Ureter (tissue), 1 donor: ENCODE measurements at places on chromosomes 12 and 14. TPM values are rescaled to one million over a fixed set of nuclear protein-coding genes. Genes with fewer than 3 reads are reported as not detected.

Gene CMTM5
- total RNA-seq: 1.1 TPM

Gene KRT83
- not detected for total RNA-seq

Gene RHEBL1
- not detected for total RNA-seq

Gene SLC6A13
- not detected for total RNA-seq

Gene TPCN1
- total RNA-seq: 133 TPM

Gene CEBPE
- not detected for total RNA-seq

Gene YARS2
- 25.8 TPM for total RNA-seq

Gene PPFIA2
- 18.5 TPM for total RNA-seq

Gene DDHD1
- total RNA-seq: 34.1 TPM

Gene TAS2R46
- 5.4 TPM for total RNA-seq

Gene GLT1D1
- total RNA-seq: 0.94 TPM

Gene KRT2
- not detected for total RNA-seq

Gene GPR135
- total RNA-seq: 6.5 TPM

Gene CRIP1
- total RNA-seq: 127 TPM

Gene ERP27
- 122 TPM for total RNA-seq

- DNase-seq: no peak
Observed at GRCh38 chr14:68561531-68562007, 231.3 kb downstream of the ZFP36L1 start.

DNA sequence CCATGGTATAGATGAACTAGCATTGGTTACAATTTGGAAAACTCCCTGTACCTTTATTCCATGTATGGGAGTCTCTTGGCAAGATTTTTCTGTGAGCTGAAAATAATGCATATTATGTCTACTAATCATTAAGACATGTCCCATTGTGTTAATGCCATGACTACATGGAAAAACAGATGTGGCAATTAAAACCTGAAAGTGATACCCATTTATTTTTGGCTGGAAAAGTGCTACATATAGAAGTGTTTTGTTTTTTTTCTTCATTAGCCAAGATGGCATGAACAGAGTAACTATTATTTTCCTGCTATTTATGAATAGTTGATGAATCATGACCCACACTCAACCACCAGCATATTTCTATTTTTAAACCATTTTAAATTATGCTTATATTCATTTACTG is 58.2 kb downstream of the ALG10B start:
- no peak for DNase-seq

DNA sequence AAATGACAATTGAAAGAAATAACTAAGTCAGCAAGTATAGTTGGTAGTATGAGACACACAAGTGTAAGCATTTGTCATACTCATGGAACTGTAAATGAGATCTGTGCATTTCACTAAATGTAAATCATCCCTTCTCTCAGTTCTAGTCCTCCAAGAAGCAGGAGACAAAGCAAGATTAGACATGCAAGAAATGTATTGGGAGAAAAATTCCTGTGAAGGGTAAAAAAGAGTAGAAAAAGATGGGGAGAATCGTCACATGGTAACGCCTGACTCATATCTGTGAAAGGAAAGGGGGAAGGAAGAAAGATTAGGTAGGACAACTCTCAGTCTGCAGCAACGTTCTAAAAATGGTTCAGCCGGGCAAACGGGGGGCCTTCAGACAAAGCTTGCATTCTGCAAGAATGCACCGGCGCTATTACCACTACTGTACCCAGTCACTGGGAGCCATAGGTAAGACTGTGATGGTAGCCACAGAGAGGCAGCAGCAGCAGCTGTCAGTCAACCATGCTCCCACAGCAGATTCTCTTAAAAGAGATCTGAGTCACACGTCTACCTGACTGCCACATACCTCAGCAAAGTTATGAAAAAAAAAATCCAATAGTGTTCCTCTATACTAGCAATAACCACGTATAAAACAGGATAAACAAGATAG is 18.0 kb upstream of the RFX4 start:
- no peak for DNase-seq

- DNase-seq: no peak
Observed at GRCh38 chr14:31128601-31129526, 78.7 kb downstream of the HECTD1 start.

DNA sequence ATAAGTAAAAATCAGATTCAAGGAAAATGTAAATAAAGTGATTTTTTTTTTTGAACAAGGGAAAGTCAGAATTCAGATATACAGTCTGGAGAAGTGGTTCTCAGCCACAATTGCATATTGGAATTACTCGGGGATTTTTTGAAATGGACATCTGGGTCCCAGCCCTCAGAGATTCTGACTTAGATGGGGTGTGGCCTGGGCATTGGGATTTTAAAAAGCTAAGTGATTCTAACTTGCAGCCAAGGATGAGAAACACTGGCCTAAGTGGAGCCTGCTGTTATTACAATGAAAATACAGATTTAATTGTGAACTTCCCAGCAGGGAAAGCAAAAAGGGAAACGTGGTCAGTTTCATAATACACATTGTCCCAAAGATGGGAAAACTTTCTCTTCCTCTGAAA is 273.8 kb downstream of the TTC8 start:
- no peak for DNase-seq

- no peak for DNase-seq
Observed at GRCh38 chr12:26283617-26284016, 88.2 kb downstream of the SSPN start.

GRCh38 chr12:56801661-56802622 is 38.8 kb downstream of the HSD17B6 start:
- DNase-seq: no peak

GRCh38 chr14:29798108-29798663 is 129.5 kb downstream of the PRKD1 start:
- DNase-seq: no peak

- no peak for DNase-seq
Observed at GRCh38 chr14:24437736-24438067, 4.9 kb downstream of the SDR39U1 start.

DNA sequence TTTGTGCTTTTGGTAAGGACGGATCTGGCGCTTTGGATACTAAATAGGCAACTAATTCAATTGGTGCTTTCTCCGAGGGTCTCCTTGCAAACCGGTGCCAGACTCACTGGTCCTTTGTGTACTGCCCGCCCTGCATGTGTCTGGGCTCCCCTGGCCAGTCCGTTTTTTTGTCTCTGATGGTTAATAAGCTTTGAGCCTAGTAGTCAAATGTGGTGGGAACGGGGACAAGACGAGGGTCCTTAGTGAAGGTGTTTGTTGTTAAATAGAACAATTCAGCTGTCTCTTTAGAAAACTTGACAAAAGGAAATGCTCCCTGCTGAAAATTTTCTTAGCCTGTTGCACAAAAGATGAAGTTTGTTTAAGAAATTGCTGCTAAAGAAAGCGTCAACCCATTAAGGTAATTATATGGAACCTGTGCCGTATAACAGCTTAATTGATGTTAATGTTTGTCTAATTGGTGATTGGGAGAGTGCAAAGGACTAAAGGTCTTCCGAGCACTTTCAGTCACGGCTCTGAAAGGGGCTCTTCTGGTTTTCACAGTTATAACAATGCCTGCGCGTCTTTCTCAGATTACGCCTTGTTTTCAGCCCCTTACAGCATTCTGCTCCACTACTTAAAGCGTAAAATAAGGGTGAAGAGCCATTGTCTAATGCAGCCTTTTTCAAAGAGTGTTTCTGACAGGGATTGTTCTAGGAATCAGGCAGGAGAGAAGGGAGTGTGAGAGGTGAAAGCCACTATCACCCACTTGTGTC is 537.4 kb downstream of the PRKD1 start:
- no peak for DNase-seq

DNA sequence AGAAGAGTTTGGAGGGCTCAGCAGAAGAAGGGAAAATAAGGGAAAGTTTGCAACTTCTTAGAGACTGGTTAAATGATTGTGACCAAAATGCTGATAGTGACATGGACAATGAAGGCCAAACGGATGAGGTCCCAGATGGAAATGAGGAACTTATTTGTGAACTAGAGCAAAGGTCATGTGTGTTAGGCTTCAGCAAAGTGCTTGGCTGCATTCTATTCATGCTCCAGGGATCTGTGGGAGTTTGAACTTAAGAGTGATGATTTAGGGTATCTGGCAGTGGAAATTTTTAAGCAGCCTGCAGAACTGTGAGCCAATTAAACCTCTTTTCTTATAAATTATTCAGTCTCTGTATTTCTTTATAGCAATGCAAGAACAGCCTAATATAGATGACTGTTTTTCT is 88.9 kb upstream of the ARHGAP5 start:
- no peak for DNase-seq

DNA sequence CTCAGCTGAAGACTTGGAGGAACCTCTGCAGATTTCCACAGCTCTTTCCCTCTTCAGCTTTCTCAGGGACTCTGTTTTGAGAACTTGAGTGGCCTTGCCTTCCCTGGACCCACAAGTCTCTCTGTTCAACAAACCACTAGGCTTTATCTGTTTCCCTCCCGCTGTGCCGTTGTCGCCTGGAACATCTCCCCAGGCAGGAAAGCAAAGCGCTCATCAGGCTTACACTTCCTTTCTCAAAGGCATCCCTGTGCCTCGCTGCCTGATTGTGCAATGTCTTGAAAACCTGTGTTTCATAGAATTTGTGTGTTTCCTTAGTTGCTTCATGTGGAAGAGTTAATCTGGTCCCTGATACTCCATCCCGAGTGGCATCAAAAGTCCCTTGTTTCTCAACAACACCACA is 64.1 kb downstream of the PPM1A start:
- DNase-seq: no peak

- DNase-seq: no peak
Observed at GRCh38 chr12:26370098-26370497, 174.7 kb downstream of the SSPN start.

- peak; percentile 63 for DNase-seq
Observed at GRCh38 chr12:70052931-70053497, 190.2 kb upstream of the CNOT2 start.

DNA sequence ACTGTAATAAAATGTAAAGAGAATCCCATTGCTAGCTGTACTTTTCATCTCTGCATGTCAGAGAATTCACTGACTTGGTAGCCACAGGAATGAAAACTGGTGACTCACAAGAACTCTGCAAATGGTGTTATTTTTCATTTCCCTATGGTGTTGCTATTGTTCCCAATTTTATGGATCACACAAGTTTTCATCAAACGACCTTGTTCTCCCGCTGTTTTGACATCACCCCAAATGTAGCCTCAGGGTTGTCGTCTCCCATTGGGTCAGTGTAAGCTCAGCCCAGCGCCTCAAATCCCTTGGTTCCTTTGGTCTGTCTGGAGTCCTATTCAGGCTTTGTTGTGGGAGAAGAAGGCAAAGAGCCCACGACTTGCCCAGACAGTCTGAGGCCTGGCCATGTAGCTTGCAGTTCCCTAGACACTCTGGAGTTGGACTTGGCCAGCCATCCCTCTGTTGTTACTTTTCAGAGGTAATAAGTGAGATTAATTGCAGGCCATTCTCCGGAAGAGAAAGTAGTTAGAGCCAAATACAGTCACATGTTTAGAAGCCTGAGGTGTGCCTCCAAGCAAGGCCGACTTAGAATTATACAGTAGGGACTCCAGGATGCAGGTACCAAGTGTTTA is 159.2 kb downstream of the TGFB3 start:
- no peak for DNase-seq

- no peak for DNase-seq
Observed at GRCh38 chr12:130128790-130129735, 33.2 kb upstream of the FZD10 start.

- DNase-seq: no peak
Observed at GRCh38 chr12:617304-617915, 45.8 kb downstream of the NINJ2 start.

- no peak for DNase-seq
Observed at GRCh38 chr14:57634335-57634734, 140.7 kb upstream of the CCDC198 start.

DNA sequence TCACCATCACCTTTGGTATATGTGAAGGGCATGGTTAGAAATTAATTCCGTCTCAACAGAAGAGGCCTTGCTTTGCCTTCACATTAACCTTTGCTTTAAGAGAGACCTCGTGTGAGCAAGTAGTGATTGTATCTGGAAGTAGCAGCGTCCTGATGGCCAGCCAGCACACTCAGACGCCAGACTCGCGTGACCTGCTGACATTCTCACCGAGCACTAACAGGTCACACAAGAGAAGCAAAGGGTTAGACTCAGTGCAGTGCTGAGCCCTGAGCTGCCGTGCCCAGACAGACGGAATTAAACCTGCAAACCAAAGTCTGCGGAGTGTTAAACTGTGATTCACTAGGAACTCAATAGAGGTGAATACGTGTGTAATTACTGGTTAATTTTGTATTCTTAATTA is 40.1 kb upstream of the MMP17 start:
- DNase-seq: no peak

- peak; percentile 68 for DNase-seq
Observed at GRCh38 chr12:89179983-89180382, 172.3 kb downstream of the DUSP6 start.

- DNase-seq: no peak
Observed at GRCh38 chr12:72246370-72246769, 25.8 kb upstream of the TRHDE start.
